ENCODE measurements at places on chromosomes 5 and 9.

GRCh38 chr5:71864730-71865601 lies 145.9 kb downstream of the CARTPT start:
- DNase-seq: no peak

DNA sequence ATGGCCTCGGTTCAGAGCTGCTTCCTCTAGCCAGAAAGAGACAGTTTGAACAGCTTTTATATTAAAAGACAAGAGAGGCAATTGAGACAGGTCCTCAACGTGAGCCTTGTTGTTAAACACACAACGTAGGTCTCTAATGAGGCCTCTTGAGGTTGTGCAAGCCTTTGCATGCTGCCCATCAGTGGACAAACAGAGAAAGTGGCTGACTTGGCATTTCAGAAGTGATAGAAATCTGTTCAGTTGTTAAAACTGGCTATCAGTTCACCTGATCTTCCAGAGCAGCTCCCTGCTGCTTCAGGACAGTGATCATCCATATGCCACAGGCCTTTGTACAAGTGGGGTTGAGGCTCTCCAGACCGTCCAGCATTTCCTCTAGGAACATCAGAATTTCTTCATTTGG lies 58.8 kb downstream of the MROH2B start:
- DNase-seq: no peak

GRCh38 chr5:138974227-138975063 lies 99.3 kb upstream of the LRRTM2 start:
- DNase-seq: no peak

DNA sequence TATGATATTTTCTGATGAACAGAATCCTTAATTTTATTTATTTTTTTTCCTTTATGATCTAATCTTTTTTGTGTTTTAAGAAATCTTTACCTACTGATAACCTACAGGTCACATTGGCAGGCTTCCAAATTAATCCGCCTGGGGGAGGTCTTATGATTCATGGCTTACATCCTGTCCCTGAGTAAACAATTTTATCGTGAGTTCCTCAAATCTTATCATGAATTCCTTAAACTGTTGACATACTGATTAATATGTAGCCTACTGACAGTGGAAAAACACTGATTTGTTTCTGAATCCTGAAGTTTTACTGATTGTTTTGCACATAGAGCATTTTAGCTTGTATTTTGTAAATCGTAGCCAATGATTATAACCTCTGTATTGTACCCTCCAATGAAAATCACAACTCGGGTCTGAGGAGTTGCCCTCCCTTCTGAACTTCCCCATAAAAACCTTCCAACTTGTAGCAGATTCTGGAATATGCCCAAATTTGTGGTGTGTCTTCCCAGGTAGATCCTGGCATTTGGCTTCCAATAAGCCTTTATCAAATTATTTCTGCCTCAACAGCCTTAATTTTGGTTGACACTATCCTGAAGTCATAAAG lies 105.6 kb downstream of the VCAN start:
- DNase-seq: no peak

DNA sequence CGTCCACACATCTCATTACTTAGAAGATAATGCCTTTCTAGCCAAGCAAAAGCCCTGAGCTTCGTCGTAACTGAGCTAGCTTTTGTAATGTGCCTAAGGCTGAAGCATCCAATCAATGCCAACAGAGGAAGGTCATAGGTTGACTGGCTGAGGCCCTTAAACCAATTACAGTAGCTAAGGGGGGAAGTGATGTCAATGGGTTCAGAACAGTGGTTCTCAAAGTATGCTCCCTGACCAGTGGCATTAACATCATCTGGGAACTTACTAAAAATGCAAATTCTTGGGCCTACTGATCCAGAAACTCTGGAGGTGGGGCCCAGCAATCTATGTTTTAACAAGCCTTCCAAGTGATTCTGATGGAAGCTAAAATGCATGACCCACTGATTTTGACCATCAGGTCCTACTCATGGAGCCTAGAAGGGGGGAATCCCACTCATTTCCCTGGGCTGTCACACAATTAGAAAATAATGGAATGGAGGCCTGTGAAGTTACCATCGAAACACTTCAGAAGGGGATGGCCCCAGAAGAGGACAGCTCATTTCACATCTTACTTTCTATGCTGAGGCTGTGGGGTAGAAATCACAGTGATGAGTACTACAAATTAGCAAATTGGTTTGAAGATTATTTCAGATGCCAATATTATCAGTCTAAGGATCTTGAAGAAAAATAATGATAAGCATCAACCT lies 4.8 kb upstream of the VLDLR start:
- no peak for DNase-seq

- DNase-seq: no peak
Measured at GRCh38 chr9:22044583-22044982, 35.5 kb upstream of the CDKN2B start.

DNA sequence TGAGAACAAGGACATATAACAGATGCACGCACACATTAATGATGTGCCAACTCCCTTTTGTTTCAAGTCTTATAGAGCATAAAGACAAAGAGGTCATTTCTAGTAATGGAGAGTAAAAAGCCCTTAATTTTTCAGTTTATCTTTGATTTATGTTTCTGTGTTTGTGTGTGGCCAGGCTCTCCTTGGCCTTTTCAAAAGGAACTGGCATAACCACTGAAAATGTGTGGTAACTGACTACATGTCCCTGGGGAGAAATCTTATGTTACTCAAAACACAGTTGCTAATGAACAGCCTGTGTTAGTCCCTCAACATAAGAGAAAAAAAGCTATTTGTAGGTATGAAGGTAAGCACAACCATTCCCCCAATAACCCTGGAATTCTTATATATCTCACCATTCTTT lies 47.6 kb upstream of the SHOC1 start:
- DNase-seq: no peak

Data from activated CD4-positive, CD25-positive, alpha-beta regulatory T cell (primary cell).